ENCODE measurements at places on chromosomes 16 and 17.

DNA sequence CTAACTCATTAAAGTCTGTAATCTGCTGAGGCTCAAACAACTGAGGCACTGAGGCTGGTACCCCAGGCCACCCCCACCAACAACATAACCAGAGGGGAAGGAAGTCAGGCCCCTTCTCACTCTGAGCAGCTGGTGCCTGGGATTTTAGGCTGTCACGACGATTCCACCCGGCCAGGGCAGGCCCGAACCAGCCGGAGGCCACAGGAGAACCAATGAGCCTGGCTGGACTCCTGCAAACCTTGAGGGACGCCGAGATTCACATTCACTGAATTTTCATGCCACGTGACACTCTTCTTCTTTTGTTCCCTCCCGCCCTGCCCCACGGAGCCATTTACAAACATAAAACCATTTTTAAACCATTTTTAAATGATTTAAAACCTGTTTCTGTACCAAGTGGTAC lies 48.1 kb downstream of the RPH3AL start:
- no peak for DNase-seq

- no peak for DNase-seq
These were observed 43.5 kb downstream of the AP2B1 start for GRCh38 chr17:35630530-35631148.

- no peak for DNase-seq
These were observed 113.9 kb downstream of the MAP2K4 start for GRCh38 chr17:12134587-12134986.

GRCh38 chr17:33572615-33573014 lies 279.5 kb upstream of the ASIC2 start:
- DNase-seq: no peak

DNA sequence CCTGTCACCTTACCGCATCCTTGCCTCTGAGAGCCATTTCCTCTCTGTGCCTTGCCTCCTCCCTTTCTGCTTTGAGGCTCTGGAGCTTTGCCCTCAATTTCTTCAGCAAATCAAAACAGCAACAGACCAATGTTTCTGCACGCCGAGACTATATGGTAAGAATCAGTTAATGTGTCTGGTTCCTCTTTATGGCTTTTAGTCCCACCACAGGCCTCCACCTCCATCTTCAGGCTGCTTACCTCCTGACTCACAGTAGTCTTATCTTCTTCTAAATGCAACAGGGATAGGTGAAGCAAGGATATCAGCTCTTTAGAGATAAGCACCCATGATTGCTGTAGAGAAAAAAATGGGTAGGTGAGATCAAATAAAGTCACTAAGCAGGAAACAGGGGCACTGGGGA lies 9.2 kb upstream of the ALDOC start:
- DNase-seq: no peak

DNA sequence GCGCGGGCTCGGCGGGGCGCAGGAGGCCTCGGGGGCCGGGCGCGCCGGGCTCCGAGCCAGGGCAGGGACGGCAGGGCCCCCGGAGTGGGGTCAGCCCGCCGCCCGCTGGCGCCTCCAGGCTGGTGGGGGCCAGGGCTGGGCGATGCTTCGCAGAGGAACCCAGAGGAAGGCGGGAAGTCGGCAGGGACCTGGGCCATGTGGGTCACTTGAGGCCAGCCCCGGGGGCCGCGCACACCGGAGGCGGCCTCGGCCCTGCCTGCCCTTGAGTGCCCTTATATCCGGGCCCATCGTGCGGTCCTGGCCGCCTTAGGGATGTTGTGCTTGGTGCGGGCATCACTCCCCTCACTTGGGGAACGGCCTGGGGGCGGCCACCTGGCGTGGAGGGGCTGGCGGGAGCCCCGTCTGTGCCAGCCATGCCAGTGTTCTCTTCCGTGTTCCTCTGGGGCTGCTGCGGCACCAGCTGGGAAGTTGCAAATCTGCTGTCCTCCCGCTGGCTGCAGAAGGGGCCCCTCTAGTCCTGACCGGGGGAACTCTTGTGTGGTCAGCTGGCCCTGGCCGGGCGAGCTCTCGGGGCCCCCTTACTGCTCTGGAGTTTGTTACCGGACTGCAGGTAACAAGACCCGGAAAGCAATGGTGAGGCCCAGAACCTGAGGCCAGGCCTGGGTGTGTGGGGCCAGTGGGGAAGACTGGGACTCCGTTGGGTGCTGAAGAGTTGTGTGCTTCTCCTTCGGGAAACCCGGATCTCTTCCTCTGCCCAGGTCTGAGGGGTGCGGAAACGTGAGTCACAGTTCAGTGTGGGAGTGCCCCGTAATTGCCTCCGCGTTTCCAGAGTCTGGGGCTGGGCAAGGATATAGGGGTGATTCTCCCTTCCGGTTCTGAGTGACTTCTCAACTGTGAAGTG lies 849 bp downstream of the CAPN15 start:
- peak; percentile 74 for DNase-seq

- no peak for DNase-seq
These were observed 53.9 kb upstream of the MON1B start for GRCh38 chr16:77137045-77137444.

GRCh38 chr17:44359458-44360143 lies 4.1 kb downstream of the FAM171A2 start:
- DNase-seq: no peak

- peak; percentile 9 for DNase-seq
These were observed 3.8 kb downstream of the CENPV start for GRCh38 chr17:16349431-16349830.

DNA sequence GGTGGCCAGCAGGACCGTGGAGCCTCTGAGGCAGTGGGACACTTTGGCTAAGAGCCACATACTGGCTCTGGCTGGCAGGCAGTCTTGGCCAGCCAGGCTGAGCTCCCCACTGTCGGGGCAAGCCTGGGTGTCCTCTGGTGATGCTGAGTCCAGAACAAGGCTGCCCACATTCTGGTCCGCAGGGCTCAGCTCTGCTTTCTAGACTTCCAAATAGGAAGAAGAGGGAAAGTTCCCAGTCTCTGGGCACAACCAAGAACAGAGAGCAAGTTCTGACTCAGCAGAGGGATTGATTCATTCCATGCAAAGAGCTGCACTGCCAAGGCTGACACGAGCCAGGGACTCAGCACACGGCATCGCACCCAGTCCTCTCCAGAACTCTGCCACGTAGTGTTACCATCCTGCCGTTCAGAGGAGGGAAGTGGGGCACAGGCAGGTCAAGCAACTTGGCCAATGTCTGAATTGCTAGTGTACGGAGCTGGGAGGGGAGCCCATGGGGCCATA lies 58.9 kb downstream of the NOS2 start:
- DNase-seq: no peak

DNA sequence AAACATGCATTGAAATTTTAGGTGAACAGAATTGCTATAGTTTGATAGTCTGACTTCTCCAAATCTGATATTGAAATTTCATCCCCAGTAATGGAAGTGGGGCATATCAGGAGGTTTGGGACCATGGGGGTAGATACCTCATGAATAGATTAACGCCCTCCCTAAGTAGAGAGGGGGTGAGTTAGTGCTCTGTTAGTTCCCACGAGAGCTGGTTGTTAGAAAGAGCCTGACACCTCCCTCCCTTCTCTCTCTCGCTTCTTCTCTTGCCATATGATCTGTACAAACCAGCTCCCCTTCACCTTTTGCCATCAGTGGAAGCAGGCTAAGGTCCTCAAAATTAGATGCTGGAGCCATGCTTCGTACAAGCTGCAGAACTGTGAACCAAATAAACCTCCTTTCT lies 78.8 kb downstream of the BRIP1 start:
- no peak for DNase-seq

DNA sequence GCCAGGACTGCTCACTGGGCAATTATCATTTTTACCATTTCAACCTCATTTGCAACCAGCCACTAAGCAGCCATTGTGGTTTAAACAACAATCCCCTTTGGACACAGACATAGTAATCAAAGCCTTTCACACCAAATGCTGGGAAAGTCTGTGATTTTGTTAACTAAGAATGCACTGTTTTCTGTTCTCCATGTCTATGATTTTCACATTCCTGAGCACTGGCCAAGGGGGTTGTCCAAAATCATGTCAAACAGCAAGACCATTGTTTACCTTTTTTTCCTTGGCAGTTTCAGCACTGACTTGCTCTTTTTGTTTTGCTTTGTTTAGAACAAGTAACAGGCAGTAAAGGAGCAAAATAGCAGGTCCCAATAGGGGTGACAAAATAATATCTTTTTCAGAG lies 106.3 kb upstream of the SIAH1 start:
- no peak for DNase-seq

DNA sequence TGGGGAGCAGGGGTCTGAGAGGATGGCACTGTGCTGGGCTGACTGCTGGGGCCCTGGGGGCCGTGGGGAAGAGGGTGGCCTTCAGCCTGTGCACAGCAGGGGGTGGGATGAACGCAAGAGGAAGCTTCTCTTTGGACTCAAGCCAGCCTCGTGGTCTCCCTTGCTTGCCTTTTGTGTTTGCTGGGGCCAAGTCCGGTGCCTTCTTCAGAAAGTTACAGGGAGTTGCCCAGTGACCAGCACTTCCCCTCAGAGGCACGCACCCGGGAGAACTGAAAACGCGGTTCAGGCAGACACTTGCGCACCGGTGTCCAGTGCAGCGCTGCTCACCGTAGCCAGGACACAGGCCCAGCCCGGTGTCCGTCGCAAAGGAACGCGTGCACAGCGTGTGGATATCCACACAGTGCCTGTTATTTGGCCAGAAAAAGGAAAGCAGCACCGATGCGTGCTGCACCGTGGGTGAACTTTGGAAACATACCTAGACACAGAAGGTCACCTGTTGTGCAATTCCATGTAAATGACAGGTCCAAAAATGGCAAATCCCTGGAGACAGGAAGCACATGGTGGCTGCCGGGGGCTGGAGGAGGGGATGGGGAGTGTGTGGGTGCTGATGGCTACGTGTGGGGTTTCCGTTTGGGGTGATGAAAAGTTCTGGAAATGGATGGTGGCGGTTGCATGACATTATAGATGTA lies 29.4 kb upstream of the NUDT16L1 start:
- no peak for DNase-seq

GRCh38 chr17:83012200-83012785 lies 67.1 kb upstream of the METRNL start:
- no peak for DNase-seq

- DNase-seq: no peak
These were observed 271.1 kb upstream of the TNRC6C start for GRCh38 chr17:77687417-77687816.

GRCh38 chr16:88792668-88793250 lies 7.7 kb upstream of the PIEZO1 start:
- no peak for DNase-seq

DNA sequence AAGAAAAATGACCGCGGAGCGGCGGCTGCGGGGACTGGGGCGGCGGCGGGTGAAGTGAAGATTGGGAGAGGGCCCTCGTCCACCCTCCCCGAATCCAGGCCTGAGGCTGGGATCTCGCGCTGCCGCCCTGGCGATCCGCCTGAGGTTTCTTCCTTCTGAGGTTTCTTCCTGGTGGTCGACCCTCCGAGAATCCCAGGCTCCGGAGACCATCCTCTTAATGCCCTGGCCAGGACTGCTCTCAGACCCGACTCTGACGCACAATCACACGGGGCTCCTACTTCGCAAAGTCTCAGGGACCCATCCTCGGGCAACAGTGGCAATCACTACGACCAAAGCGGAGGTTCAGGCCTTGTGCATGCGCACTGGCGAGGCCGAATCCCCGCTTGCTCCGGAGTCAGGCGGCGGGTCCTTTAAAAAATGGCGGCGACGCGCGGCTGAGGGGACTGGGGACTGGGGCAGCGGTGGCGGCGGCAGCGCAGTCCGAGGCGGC lies 18.0 kb upstream of the KCNJ18 start:
- no peak for DNase-seq

DNA sequence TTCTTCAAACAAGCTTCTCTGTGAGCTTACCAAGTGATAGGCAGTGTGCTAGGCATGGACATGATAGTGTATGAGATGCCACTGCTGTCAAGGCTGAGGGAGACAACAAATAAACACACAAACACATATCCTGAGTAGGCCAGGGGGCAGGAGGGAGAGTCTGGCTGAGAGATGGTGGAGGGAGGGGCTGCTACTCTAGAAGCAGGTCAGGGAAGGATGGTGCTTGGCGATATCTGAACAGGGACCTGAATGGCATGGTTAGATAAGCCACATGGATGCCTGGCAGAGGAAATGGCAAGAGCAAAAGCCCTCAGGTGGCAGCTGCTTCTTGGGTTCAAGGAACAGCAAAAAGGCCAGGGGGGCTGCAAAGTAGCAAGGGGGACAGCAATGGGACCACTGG lies 8.6 kb upstream of the CHST6 start:
- DNase-seq: no peak

DNA sequence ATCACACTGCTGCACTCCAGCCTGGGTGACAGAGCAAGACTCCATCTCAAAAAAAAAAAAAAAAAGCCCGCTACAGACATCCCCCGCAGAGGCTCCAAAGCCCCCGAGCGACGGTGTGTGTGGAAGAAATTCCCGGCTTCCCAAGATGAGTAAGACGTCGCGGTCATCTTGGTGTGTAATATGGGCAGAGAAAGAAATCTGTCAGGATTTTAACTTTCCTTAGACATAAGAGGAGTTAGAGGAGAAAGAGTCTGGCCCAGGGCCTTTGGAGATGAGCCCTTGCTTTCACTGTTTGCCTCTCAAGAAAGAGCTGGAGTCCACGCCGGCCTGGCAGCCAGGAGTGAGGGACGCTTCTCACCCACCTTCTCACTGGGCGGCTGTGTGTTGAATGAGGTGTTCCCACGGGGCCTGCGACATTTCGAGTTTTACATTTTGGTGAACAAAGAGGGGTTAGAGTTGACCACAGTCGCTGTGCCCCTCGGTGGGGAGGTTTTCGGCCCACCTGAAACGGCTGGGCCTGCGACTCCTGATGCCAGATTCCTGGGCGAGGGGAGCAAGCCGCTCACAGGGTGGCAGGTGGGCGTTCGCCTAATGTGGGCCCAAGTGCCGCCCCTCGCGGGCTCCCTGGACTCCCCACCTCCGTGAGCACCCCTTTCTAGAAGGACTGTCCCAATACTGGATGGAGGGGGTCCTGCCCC lies 17.9 kb downstream of the C1QTNF1 start:
- DNase-seq: no peak

DNA sequence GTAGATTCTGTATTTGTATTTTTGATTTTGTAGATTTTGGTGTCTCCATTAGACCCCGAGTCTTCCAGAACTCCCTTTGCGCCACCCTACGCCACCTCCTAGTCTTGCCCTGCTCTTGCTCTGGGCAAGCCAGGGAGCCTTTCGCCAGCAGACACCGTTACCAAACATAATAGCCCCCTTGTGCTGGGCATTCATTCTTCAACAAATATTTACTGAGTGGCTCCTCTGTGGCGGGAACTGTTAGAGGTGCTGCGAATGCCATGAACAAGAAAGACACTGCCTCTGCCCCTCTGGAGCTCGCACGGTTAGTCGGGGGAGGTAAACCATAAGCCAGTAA lies 841 bp upstream of the GPT2 start:
- no peak for DNase-seq

GRCh38 chr16:81554979-81555378 lies 110.4 kb downstream of the CMIP start:
- no peak for DNase-seq

DNA sequence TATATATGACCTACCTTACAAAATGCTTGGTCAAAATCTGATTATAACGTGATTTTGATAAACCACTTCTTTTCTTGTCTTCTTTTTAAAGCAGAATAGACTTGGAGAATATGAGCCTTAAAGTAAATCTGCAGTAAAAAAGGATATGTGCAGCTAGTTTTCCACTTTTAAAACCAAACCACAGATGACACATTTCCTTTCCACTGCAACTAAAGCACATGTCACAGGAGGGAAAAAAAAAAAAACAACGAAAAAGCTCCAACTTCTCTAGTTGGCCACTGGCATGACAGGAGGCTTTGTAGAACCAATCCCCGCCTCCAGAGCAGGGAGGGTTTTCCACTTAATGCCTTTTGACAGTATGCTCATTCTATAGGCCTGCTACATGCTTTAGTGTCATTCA lies at the start of gene EVI2A:
EVI2A (minus strand) TSS at position 142 of the 400 bp plus-strand sequence. CDS start 2,609 bp downstream, outside the sequence.
- peak; percentile 85 for DNase-seq

Data from stimulated activated CD4-positive, alpha-beta T cell treated with anti-CD3 and anti-CD28 coated beads, Interleukin-15, amount 100 ng/mL, for 24 hours (primary cell).